ENCODE measurements at places on chromosomes 1 and 21.

DNA sequence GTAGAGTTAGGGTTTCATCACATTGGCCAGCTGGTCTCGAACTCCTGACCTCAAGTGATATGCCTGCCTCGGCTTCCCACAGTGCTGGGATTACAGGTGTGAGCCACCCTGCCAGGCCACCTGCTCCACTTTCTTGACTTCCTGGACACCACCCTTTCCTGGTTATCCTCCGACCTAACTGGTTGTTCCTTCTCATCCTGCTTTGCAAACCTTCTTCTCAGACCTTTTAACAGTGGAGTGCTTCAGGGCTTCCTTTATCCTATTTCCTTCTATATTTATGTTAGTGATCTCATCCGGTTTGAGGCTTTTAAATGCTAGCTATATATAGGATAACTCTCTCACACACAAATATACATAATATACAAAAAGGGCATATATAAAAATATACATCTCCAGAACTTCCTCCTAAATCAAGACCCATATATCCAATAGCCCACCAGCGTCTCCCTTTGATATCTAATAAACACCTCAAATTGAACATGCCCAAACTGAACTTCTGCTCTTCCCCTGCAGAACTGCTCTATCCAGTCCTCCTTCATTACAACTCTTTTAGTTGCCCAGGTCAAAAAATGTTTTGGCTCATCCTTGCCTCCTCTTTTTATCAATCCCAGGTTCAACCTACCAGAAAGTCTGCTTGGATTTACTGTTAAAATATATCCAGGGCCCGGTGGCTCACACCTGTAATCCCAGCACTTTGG, 19.5 kb upstream of the UQCRHL start:
- no peak for DNase-seq

- no peak for DNase-seq
These were observed 6.8 kb downstream of the CORT start for GRCh38 chr1:10456661-10457060.

- DNase-seq, result no peak
These were observed 23.6 kb downstream of the XCL2 start for GRCh38 chr1:168520052-168520751.

DNA sequence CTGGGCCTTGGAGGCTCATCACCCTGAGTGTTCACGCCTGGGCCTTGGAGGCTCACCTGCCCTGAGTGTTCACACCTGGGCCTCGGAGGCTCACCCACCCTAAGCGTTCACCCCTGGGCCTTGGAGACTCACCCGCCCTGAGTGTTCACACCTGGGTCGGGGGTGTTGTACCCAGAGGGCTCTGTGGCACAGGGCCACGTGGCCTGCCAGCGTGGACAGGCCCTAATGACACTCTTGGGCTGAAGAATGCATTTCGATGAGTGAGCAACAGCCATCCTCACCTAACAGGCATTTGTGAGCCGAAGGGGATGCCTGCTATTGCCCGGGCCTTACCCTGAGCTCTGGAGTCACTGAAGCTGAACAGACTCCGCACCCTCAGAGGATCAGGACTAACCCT, 17.5 kb downstream of the SLC19A1 start:
- no peak for DNase-seq

DNA sequence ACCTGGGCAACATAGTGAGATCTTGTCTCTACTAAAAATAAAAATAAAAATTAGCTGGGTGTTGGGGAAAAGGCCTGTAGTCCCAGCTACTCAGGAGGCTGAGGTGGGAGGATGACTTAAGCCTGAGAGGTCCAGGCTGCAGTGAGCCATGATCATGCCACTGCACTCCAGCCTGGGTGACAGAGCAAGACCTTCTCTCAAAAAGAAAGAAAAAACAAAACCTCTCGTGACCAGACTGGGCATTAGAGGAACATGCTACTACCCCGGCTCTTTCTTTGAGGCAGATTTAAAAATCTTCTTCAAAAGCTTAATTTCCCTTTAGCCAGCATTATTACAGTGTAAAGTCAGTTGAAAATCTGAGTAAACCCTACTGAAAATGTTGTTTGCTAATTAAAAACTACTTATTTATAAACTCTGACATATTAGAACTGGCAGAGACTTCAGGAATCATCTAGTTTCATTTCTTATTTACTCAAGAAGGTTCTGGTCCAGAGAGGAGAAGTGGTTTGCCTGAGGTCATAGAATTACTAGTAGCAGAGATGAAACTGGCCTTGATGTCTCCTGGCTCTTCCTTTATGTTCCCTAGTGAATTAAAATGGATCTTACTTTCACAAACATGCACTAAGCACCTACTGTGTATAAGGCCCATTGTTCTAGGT, 11.6 kb upstream of the ELAVL4 start:
- no peak for DNase-seq

- no peak for DNase-seq
These were observed 56.2 kb downstream of the KLHDC7A start for GRCh38 chr1:18536915-18537314.

DNA sequence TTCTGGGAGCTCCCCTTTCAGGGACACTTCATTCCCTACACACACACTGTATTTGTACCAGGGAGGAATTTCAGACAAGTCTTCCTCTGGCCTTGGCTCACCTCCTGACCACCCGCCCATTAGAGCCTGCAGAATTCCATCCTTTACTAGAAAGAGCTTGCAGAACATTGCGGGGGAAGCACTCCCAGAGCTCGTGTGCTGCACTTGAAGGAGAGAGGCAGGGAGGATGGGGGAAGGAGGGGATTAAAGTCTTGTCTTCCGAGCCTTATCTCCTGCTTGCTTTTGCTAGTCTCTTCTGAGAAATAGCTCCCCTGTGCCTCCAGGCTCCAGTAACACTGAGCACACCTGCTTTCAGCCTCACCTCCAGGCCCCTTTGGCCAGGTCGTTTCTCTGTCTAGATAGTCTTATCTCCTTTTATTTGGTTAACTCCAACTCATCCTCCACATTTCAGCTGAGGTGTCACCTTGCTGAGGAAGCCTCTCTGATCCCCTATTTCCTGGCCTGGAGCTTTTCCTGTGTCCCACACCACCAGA, 62.0 kb downstream of the PCNX2 start:
- no peak for DNase-seq

DNA sequence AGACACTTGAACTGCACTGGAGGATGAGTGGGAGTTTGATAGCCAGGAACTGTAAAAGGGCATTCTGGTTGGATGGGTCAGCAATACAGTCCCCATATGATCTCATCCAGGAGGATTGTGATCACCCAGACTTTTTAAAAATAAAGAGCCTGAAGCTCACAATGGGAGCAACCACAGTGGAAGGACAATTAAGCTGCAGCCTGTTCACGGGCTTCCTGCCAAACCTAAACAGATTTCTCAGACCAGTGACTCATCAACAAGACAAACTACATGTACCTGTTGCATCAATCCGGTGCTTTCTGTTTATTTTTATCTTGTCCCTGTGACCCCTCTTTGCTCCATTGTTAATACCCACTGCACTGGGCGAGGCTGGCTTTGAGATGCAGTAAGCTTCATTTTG, 52.3 kb downstream of the PAPPA2 start:
- peak; percentile 63 for DNase-seq

DNA sequence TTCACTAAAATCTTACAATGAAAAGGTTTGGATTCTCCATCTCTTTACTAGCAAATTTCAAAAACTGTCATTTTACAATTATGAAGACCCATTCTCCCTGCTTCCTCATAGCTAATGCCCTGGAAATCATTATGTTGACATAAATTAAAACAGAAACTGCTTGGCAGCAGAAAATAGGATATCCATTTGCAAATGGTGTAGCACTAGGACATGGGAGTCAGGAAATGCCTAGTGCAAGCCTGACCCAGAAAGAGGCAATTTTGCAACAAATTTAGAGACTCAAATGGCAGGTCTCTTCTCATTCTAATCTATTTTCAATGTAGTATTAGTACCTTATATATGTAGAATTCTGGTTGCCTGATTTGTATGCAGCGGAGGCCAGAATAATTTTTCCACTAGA, 2.2 kb downstream of the GBP5 start:
- DNase-seq, result no peak

GRCh38 chr1:209455145-209455544, 128.4 kb upstream of the CAMK1G start:
- DNase-seq, result no peak

DNA sequence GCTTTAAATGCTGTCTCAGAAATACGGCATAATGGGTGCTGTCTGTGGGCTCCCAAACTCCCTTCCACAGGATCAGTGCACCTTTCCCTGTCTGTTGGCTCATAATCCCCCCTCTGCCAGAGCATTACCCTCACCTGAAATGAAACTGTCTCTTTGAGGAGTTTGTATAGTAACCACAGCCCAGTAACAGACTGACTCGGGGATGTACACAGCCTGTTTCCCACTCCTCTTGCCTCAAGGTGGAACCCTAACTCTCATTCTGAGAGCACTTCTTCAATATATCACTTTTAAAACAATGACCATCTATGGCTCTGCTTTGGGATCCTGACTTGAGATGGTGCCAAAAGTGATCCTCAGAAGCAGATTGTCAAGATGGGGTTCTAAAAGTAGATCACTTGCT, 332.5 kb downstream of the AMY1C start:
- no peak for DNase-seq

DNA sequence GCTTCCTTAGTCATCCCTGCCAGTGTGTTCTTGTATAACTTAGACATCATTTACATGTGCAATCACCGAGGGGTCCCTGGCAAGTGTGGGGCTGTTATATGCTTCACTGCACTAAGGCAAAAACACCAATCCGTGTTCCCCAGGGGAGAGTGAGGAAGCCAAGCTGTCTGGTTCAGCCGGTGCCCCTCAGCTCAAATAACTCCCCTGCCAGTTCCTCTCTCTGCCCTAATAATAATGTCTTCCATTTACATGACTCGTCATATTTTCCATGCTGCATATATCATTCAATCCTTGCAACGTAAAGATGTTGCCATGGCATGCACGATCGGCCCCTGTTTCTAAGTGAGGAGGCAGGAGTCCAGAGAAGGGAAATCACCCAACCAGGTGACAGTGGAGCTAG, 24.4 kb upstream of the NDC1 start:
- no peak for DNase-seq

- DNase-seq, result no peak
These were observed 3.3 kb upstream of the DENND2D start for GRCh38 chr1:111203681-111204200.

- no peak for DNase-seq
These were observed 89.7 kb upstream of the RUNX1 start for GRCh38 chr21:35138665-35139381.

- no peak for DNase-seq
These were observed 11.4 kb upstream of the PRELP start for GRCh38 chr1:203464226-203464625.

GRCh38 chr21:45323487-45324311, 36.0 kb upstream of the POFUT2 start:
- no peak for DNase-seq

GRCh38 chr1:17023102-17023501, 11.4 kb upstream of the ATP13A2 start:
- no peak for DNase-seq

DNA sequence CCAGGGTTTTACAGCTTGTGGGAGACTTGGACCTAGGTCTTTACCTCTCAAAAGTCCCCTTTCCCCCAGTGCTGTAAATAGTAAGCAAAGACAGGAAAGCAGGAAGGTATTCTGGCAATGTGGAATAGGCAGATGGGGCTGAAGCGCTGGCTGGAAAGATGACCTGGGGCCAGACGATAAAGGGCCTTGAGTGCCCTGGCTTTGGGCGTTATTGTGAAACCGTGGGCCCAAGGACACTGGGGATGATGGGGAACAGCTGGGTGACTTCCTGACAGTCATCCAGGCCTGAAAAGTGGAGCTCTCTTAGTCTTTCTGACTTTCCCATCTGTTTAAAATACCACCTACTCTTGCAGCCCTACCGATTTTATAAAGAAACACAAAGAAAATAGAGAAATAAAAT, 16.3 kb downstream of the URB2 start:
- no peak for DNase-seq

DNA sequence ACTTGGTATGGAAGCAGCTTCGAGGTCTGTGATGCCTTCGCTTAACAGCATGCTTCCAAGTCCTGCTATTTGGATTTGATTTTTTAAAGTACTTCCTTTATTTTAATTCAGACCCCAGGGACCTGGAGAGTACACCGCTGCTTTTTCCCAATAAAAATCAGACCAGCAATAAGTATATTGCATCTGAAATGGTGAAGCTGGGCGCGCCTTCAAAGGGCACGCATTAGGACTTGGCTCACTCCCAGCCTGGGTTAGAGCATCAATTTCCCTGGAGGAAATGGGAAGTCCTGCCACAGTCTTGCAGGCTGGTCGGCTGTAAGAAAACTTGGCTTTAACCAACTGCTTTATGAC, 325.1 kb downstream of the RRAGC start:
- DNase-seq, result no peak

DNA sequence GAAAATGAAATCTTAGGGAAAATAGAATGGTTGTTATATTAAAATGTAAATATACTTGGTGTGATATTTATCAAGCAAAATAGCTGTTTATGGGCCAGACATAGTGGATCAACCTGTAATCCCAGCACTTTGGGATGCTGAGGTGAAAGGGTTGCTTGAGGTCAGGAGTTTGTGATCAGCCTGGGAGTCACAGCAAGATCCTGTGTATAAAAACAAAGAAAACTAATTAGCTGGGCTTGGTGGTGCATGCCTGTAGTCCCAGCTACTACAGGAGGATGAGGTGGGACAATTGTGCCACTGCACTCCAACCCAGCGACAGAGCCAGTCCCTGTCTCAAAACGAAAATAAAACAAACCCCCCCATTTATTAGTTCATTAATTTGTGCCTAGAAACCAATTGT, 21.6 kb upstream of the CFHR1 start:
- DNase-seq, result no peak

DNA sequence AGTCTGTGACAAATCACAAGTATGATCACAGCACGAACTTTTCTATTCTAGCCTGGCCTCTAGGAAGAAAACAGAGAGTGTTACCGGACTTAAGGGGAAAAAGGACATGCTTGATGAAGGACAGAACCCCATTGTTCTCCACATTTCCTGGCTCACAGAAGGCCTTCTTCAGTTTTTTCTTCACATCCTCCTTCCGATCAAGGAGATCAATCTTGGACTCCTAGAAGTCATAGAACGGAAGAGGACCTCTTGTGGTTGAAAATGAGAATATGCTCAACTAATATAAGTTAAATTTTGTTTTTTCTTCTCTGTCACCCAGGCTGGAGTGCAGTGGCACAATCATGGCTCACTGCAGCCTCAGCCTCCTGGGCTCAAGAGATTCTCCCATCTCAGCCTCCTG, 30.3 kb downstream of the YARS1 start:
- no peak for DNase-seq

DNA sequence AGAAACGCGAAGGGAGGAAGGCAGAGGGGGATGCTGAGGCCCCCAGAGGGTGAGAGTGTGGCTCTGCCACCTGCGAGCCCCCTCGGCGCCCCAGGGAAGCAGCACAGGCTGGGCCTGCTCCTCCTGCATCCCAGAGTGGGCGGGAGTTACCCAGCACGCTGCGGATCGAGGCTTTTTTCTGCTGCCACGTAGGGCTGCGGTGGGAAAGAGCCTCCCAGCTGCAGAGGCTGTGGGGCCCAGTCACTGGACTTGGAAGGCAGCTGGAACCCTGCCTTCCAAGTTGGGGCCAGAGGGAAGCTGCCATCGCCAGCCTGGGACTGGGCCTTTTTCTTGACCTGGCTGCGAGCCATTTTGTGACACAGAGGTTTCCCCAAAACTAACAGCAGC, 2.3 kb upstream of the GRIK3 start:
- DNase-seq, result no peak

GRCh38 chr1:233844275-233844674, 60.2 kb upstream of the SLC35F3 start:
- no peak for DNase-seq

GRCh38 chr1:26097696-26098095, 13.9 kb upstream of the PDIK1L start:
- no peak for DNase-seq

GRCh38 chr1:153976819-153977249, 640 bp downstream of the JTB start:
- no peak for DNase-seq
